ENCODE measurements at places on chromosomes 3 and 15.

DNA sequence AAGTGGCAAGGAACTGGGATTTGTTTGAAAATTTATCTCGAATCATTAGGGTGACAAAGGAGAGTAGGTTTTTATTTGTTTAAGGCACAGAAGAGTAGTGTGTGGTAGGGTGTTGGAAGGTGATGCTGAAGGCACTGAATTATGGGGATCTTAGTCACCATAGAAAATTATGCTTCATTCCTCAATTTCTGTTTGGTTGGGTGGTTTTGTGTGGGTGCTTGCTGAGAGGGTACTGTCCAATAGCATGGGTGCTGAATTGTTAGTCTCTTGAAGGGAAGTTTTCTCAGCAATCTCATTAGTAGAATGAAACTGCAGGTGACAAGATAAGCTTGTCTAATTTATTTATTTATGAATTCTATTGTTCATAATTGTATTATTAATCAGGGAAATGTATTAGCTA, 610.9 kb downstream of the AGBL1 start:
- no peak for DNase-seq

DNA sequence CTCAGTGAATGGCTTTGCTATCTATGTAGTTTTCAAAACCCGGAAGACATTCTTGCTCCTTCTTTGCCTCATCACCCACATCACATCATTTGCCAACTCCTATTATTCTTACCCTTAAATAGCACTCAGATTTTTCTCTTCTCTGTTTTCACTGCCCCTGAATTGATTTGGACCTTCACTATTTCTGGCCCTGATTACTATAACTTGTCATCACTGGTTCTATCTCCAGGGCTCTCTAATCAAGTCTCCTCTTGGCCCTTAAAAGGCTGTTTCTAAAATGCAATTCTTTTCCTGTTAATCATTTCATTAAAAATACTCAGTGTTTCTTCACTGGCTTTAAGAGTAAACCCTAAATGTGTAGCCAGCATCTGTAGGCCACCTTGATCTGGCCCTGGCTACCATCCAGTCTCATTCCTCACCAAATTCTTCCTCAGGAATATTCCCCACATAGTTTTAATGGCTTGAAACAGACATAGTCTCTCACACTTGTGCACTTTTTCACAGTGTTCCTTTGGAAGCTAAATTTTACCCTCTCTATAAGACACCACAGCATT, 437.1 kb upstream of the CBLB start:
- no peak for DNase-seq

DNA sequence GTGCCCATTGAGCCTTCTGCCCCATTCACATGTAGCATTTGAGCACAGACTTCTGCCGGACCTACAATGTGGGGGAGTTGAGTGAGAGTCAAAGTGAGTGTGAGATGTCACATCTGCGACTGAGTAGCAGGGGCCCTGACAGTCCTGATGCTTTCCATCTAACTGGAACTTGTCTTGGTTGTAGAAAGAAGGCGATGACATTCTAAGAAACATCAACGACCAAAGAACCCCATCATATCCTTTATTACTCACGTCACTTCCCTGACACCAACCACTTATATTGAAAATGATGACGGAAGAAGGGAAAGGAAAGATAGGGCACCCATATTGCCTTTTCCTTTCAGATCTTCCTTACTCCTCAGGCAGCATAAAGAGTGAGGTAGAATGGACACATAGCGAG, 30.5 kb downstream of the SMAD3 start:
- no peak for DNase-seq

DNA sequence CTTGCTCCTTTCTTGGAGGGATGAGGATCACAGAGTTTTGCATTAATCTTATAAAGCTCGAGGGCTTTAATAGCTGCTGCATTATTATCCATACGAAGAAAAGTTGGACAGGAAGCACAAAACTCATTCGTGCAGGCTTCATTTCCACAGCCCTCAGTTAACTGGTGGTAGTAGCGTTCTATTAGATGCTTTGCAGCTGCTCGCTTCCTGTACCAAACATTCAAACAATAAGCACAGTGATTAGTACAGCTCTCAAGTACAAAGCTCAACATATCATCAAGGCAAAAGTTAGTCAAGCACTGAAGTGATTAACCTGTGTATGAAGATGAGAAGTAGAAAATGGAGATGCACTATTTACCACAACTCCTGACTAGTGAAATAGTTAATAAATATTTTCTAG, 63.3 kb downstream of the UBE3A start:
- DNase-seq, result no peak

DNA sequence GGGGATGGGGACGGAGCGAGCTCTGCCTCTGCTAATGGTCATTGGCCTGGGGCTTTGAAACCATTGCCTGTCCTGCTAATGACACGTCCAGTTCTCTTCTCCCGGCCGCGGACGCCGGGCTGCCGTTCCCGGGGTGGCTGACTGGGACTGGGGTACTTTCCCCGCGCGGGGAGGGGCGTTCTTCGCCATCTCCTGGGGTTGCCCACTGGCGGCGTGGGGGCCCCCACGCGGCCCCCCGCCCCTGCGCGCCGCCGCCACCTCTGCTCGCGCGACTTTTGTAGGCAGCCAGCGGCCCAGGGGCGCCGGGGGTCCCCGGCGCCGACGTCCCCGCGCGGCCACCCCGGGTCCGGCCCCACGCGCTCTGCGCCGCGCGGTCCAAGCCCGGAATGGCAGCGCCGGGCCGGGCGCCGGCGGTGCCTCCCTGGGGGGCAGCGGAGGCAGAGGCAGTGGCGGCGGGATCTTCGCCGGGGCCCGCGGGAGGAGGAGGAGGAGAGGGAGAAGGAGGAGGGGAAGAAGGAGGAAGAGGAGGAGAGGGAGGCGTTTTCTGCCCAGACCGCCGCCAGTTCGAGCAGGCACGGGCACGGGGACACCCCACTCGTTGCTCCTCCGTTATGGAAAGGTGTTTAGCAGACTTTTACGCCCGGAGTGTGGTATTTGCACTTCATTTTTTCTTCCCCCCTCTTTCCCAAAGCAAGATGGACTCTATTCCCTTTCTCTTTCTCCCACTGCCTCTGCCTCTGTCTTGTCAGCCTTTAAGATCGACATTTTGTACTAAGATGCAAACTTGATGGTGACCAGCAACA, 2.3 kb downstream of the BBX start:
- no peak for DNase-seq

DNA sequence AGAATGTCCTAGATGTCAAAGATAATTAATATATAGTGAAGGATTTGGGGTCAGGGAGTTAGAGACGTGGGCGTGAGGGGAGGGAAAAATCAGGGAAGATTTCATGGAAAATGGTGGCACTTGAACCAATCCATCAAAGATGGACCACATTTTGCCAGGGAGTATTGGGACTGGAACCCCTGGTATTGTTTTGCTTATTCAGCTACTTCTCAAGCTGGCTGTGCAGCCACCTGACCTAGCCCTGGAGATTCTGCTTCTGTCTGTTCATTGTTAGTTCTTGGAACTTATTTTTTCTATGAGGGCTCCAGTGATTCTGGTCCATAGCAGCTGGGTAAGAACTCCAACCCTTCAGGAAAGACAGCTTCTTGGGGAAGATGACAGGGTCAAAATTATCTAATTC, 3.3 kb upstream of the THRB start:
- no peak for DNase-seq

DNA sequence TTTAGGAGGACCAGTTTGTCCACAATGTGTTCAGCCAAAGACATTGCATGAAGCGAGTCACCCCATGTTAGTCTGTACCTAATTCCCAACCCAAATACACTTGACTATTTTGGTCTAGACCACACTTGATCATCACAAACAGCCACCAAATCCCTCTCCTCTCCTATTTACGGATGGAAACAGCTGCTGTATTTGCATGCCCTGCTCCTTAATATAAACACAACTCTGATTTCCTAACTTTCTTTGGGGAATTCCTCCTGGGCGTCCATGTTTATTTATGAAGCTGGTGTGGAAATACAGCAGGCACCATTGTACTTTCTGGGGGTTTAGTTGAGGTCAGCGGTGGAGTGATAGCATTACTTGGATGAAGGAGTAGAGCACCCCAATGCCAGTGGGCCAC, 235.2 kb downstream of the TLE3 start:
- DNase-seq, result no peak

DNA sequence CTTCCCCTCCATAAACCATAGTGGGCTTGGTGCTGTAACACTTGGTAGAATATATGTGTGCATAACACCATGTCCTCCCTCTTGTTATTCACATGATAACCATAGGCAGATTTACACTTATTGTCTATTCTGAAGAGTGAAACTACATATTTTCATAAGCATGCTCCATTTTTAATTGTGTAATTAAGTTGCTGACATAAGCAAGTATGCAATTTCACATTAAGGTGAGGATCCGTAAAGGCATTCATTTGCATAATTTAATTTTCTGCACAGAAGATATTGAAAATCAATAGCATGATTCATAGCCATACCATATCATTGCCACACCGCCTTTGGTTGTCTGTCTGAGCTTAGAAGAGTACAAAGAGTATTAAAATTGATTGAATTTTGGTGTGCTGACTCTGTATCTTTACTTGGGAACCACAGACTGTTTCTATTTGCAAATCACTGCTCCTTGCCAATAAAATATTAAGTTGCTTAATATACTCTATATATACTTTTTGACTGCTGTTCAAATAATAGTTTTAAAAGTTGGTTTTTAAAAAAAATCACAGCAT, 182.4 kb downstream of the PTPRG start:
- no peak for DNase-seq

DNA sequence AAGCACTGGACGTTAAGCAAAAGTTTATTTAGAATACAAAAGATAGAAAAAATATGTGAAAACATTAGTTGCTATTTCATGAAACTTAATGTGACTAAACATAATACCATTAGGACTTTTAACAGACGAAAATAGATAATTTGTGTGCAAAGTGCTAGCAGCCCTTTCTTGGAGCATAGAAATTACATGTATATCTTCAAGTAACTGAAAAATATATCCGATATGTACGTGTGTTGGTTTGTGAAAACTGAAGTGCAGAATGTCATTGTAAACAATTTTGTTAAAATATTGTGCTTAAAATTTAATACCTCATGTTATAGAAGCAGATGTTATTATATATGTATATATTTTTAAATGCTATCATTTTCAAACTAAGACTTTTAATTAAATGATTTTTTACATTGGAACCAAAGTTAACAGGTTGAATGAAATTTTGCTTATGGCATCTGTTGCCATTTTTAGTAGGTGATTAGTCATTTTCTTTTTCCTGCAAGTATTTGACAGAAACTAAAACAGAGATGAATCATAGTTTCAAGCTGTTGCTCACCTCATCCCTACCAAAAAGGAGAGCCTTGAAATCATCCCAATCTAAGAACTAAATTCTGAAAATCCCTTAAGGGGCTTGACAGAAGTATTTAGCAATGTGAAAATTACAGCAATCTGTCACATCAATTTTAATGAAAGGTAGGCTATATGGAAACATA, 334.8 kb downstream of the NAALADL2 start:
- DNase-seq, result no peak

GRCh38 chr3:62732183-62732904, 142.9 kb downstream of the CADPS start:
- DNase-seq, result no peak

- DNase-seq, result peak; percentile 9
Observed at GRCh38 chr3:112858410-112859069, 11.9 kb upstream of the CD200R1L start.

DNA sequence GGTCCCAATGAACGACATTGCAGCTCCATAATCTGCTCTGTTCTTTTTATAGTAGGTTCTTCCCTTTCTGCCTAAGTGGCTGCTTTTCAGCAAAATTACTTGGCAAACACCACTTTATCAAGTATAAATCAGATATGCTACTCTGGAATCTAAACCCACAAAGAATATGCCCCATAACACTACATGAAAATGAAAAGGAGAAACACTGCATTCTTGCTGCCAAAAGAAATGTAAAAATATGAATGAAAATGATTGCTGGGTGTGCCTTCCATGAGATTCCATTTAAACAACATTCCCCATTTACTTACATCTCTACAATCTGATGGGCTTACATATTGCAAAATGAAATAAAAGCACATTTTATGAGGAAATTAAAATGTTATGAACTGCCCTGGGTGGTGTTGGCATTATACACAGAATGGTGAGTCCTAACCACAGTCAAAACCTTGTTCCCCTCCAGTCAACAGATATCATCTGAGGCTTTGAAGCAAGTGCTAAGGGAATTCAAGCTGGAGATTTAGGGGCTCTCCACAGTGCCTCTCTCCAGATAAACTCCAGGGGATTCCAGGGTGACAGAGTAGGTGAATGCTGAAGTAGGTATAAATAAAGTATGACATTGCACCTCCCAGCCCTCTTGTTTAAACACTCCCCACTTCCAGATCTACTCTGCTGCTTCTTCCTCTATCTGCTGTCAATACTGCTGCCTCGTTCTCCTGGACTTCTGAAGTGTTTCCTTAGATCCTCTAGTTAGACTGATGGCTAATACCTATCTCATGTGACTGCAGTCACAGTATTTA, 136.5 kb downstream of the RORA start:
- no peak for DNase-seq

DNA sequence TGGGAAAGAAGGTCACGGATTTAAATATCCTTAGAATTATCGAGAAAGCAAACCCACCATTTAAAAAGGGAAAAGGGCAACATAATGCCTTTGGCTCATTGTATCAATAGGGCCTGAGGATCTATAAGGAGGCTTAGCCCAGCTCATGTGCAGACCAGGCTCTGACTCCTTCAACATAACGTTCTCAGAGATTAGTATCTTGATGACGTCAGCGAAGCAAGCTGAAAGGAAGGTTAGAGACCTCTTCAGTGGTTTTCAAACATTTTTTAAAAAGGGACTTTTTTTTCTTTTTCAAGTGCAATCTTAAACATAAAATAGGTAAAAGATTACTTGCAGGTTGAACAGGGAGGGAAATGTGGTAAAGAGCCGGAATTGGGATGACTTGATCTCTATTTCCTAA, 463.9 kb upstream of the ADAMTS9 start:
- DNase-seq, result no peak

DNA sequence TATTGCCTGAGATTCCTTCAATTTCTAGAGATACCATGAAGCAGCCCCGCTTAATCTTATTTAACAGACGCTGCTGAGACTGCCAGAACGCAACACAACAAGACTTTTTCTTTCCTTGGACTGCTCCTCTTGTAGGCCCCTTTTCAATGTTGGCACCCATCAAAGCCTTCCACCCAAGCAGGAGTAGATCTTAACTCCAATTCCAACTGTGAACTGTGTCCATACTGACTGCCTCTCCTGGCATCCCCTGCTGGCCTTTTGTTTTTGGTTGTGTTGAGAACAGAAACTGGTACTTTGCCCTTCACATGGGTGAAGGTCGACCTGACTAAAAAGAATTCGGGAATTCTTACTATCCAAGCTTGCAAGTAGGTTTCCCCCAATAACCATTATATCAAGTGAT, 50.2 kb downstream of the TRIM71 start:
- DNase-seq, result no peak

GRCh38 chr3:14507757-14508504, 32.2 kb downstream of the GRIP2 start:
- DNase-seq, result no peak

GRCh38 chr15:63294359-63294758, 17.0 kb downstream of the APH1B start:
- DNase-seq, result no peak
